Activated CD4-positive, alpha-beta T cell treated with anti-CD3 and anti-CD28 coated beads, Interleukin-2, amount 50 U/mL, for 1 hour (primary cell): ENCODE measurements at places on chromosomes 2 and 18.

GRCh38 chr18:57906852-57907251, 103.7 kb upstream of the ATP8B1 start:
- DNase-seq: no peak

- no peak for DNase-seq
Observed at GRCh38 chr2:212327171-212327809, 211.3 kb downstream of the ERBB4 start.

- no peak for DNase-seq
Observed at GRCh38 chr18:48706731-48707130, 167.9 kb downstream of the CTIF start.

- no peak for DNase-seq
Observed at GRCh38 chr18:8274370-8274769, 334.9 kb upstream of the RAB12 start.

- no peak for DNase-seq
Observed at GRCh38 chr2:233430081-233430480, 75.8 kb downstream of the DGKD start.

GRCh38 chr2:118320658-118321057, 232.4 kb downstream of the INSIG2 start:
- DNase-seq: no peak

DNA sequence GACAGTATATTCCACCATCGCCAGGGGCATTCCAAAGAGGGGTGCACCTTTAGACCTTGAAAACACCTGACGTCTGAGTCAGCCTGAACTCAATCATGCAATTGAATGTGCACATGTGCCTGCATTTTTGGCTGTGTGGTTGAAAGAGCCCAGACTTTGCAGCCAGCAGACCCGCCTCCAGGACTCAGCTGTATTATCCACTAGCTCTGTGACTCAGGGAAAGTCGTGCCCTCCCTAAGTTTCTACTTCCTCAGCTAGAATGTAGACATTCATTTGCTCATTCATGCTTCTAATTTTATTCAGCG, 94.2 kb downstream of the LRRC30 start:
- DNase-seq: no peak

GRCh38 chr18:13107074-13107473, 111.5 kb upstream of the LDLRAD4 start:
- no peak for DNase-seq

DNA sequence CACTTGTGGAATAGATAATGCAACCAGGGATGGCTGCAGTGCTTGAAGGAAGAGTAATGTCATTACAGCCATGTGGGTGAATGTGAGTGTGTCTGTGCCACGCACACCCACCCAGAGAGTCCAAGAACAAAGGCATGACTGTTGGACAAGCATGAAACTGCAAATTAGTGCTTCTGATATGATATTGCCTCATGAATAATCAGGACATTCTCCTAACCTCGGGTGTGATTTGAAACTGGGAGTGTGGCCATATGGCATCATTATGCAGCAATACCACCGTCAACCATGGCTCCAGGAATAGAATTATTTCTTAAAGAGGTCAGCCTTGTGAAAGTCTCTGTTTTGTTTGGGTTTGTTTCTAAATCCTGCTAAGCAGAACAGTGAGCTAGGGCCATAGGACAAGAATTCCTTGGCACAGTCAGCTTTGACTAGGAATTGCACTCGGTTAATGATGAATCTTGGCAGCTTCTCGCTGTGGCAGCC, 678.0 kb upstream of the RAB6C start:
- no peak for DNase-seq

GRCh38 chr2:132615329-132616085, 54.5 kb downstream of the LYPD1 start:
- DNase-seq: no peak

- DNase-seq: no peak
Observed at GRCh38 chr2:160720098-160720497, 226.5 kb upstream of the RBMS1 start.

- no peak for DNase-seq
Observed at GRCh38 chr2:28465148-28465885, 30.5 kb upstream of the PLB1 start.

DNA sequence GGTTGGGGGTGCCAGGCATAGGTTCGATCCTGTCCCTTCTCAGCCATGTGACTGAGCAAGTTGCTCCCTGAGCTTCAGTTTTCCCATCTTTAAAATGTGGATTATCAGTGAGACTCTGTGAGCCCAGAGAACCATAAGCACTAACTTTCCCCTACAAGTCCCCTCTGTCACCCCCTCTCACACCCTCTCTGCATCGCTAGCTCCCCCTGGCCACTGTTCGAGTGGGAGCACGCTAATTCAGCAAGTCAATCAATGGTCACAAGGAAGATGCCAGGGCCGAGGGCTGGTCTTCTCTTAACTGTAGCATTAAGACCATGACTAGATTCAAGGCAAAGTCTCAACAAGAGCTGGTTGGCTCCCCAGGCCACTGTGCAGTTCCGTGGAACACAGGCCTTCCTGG, 66.2 kb downstream of the BCL2L11 start:
- no peak for DNase-seq

DNA sequence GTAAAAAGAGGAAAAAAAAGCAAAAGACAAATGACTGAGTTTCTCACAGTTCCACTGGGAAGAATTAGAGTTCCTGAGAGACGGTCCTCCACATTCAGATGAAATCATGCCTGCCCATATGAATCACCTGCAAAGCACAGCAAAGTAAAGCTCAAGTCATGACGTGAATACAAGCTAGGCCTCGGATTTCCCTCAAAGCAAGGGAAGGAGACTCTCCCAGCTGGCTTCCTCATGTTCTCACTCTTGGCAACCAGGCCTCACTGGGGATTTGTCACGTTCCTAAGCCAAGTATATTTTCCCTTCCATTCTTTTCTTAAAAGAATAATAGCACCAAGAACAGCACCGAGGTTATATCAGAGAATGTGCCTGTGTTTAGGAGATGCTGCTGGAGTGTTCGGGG, 47.0 kb downstream of the CYP27C1 start:
- DNase-seq: no peak

DNA sequence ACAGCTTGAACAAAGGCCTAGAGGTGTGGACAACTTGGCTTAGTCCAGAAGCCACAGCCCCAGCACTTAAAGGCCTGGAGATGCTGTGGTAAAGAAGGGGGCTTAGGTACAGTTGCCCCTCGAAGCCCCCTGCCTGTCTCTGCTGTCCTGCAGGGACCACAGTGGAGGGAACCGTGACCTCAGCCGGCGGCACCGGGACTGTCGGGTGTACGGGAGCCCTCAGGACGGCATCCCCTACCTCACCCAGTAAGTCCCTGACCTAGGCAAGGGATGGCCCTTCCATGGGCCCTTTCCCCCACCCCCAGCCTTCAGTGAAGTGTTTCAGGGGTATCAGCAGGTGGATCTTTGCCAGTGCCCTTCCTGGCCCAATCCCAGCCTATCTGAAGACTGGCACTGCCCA, 15.3 kb upstream of the CATIP start:
- DNase-seq: no peak

GRCh38 chr2:196200557-196200956, 29.2 kb upstream of the STK17B start:
- no peak for DNase-seq

DNA sequence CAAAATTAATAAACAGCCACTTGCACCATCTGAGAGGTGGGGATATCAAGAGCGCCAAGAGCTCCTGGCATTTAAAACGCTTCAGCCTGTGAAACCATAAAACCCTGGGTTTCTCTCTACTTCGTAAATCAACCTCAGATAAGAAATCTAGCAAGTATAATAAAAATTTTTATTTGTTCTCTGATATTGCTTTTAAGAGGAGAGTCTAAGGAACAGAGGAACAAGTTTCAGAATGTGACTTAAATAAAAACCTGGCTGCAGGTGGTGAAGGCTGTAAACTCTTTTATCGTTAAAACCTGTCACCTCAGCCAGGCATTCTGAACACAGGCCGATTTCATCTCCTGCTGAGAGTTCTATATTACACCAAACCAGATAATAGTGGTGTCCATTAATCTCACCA, 9.9 kb downstream of the DYTN start:
- DNase-seq: no peak

DNA sequence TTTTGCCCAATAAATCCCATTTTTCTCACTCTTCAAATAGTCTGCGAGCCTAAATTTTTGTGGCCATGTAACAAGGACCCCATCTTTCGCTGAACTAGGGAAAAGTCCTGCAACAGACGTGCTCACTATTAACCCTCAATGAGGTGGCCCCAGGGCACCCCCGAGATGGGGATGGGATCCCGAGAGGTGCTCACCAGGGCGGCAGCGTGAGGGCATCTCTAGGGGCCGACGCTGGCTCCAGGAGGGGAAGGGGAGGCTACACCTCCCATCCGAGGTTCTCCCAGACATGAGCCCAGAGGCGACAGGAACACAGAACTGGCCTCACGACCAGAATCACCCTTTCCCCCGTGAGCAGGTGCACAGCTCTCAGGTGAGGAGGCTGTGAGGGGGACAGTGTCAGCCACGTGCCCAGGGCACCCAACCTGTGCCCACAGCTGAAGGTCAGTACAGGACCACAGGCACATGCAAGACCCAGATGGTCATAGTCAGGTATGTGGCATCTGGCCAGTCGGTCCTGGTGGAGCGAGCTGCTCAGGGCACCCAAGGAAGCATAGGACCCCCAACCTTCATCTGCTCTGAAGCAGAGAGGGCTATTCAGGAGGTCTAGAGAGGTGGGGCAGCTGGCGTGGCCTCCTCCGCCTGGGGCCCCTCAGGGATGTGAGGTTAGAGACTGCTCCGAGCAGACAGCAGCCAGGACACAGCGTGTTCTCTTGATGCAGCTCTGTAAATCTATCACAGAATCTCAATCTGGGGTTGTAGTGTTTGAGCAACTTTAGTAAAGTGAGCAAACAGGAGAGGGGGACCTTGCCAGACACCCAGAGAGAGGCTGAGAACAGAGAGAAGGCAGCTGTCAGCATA, 62.8 kb downstream of the PXDN start:
- DNase-seq: no peak

DNA sequence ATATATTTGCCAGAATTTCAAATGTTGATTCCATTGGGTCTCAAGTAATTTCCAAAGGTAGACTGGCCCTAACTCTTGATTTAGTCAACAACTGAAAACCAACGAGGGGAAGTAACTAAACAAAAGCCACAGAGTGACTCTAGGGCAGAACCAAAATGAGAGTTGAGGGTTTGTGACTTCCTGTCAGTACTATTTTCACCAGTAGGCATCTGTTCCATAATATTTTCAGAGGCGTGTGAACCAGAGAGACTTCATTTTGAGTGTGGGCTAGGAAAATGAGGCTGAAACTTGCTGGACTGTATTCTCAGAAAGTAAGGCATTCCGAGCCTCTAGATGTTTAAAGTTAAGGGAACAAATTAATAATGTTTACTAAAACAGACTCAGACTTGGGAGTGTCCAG, 70.6 kb downstream of the GDF7 start:
- no peak for DNase-seq

GRCh38 chr2:28981016-28981441, at the start of gene TOGARAM2:
Gene TOGARAM2 (plus strand): TSS chr2:28981298. CDS start chr2:28994835, 13,537 bp downstream.
- no peak for DNase-seq

GRCh38 chr2:140440815-140441214, 1660.6 kb upstream of the NXPH2 start:
- DNase-seq: no peak

GRCh38 chr2:206442833-206443734, at the start of gene ADAM23:
Gene ADAM23 (plus strand): TSS chr2:206443532. CDS start chr2:206443867, 335 bp downstream.
- DNase-seq: peak; percentile 20

GRCh38 chr2:120317916-120318315, 28.0 kb upstream of the INHBB start:
- DNase-seq: no peak
